HuH-7 (cell line): ENCODE measurements at places on chromosomes 6 and 20.

GRCh38 chr20:62453186-62453808 lies 22.5 kb downstream of the GATA5 start:
- DNase-seq = no peak

DNA sequence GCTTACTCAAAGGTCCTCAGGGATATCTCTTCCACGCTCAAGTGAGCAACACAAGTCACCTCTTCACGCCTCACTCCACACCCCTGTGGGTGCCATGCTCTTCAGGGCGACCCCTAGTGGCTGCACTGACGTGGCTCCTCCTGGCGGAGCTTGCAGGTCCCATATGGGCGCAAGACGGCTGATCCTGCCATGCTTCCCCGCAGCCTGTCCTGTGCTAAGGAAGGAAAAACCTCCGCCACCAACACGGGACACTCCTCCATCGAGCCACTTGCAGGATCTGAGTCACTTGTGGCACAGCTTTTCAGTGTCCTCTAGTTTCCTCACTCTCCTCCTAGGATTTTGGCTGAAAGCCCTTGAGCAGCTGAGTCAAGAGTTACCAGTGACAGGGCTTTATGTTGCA lies 90.7 kb downstream of the KHDC1L start:
- DNase-seq = peak; percentile 79

- no peak for DNase-seq
Measured at GRCh38 chr20:32007787-32008616, 2.2 kb upstream of the CCM2L start.

- no peak for DNase-seq
Measured at GRCh38 chr6:10834823-10835222, 3.5 kb downstream of the MAK start.

- no peak for DNase-seq
Measured at GRCh38 chr20:1165941-1166340, 18.8 kb downstream of the TMEM74B start.

- no peak for DNase-seq
Measured at GRCh38 chr6:45553730-45554344, 176.1 kb upstream of the SUPT3H start.

DNA sequence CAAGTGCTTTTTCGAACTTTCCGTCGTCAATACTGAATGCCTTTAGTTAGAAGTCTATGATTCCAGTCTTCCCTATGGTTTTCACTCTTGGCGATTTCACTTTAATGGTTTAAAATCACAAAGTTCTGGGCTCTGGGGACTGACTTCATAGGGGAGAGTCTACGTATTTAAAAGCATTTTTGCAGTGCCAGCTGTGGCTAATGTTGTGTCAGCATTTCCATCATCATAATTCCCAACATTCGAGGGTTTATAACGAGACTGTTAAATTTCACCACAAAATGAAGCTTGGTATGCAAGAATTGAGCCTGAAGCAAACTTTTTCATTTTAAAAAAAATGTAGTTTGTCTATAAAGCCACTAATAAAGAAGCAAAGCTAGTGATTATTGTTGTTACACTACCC lies 242.7 kb downstream of the SOX4 start:
- DNase-seq = no peak

GRCh38 chr20:48783533-48784272 lies 44.1 kb downstream of the PREX1 start:
- no peak for DNase-seq

DNA sequence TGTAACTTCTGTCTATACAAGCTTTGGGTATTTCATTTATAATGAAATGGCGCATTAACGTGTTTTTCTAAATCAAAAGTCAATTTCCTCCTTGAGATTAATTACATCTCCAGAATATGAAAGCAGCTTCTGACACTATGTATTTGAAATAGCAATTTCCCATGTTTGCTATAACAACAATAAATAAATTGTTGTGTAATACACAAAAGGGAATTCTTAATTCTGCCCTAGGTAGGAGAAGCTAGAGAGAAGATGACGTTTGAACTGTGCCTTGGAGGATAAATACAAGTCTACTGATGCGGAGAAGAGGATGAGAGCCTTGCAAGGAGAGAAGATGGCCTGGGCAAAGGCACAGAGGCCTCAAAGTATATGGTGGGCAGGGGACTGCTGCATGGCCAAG lies 7.6 kb upstream of the HLA-DOA start:
- no peak for DNase-seq

GRCh38 chr6:13450628-13451027 lies 36.8 kb downstream of the GFOD1 start:
- no peak for DNase-seq

- DNase-seq = no peak
Measured at GRCh38 chr20:9214685-9215084, 145.8 kb downstream of the PLCB4 start.

DNA sequence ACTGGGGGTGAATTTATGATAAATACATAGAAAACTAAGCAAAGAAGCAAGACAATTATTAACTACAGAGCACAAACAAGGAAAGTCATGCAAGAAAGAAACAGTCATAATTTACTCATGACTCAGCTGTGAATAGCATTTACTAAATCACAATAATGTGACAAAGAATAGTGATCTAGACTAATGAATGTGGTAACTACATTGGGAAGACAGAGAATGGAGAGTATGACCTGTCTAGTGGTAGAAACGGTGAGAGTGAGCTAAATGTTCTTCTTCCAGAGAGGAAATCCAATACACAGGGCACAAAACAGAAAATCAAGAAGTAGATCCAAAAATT lies 153.5 kb upstream of the DST start:
- no peak for DNase-seq

GRCh38 chr6:33716379-33716778 lies 4.9 kb upstream of the UQCC2 start:
- no peak for DNase-seq

- DNase-seq = peak; percentile 51
Measured at GRCh38 chr6:155248008-155249001, 15.5 kb upstream of the CLDN20 start.

- peak; percentile 15 for DNase-seq
Measured at GRCh38 chr6:701700-702479, 9.0 kb upstream of the EXOC2 start.

DNA sequence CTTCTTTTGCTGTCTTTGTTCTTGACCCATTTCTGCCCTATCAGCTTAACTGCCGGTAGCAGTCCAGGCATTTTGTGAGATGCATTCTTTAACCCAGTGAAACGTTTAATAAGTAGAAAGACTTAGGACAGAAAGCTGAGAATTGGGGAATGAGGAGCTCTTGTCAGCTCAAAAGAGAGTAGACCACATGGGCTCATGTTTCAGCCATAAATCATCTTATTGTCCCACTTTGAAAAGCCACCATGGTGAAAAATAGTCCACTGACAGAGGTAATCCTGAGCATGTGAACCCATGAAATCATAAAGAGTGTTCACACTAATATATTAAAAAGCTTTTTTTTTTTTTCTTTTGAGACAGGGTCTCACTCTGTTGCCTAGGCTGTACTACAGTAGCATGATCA lies 16.3 kb downstream of the ORC3 start:
- DNase-seq = no peak

- no peak for DNase-seq
Measured at GRCh38 chr6:38498805-38499445, 140.8 kb downstream of the BTBD9 start.

- no peak for DNase-seq
Measured at GRCh38 chr6:66210964-66211363, 503.9 kb upstream of the EYS start.

DNA sequence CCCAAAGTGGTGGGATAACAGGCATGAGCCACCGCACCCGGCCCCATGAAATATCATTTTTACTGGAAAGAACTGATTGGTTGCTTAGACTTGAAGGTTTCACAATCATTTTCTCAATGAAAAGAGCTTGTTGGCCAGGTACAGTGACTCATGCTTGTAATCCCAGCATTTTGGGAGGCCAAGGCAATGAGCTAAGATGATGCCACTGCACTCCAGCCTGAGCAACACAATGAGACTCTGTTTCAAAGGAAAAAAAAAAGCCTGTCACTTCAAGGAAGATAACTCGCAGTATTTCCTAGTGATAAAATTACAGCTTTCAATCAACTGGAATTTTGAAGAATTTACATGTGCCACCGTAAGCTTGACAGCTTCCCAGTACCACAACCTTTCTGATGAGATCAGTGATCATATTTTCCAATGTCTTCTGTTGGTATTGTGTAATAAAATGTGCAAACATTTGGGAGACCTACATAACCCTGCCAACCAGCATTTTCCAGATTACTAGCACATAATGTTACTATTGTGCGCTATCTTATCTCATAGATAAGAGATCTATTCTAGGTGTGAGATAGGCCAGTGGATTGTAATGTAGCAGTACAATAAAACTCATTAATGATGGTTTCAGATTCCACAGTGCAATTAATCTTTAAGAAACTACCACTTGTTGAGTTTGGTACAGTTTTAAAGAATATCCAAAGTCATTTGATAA lies 7.2 kb downstream of the PNLDC1 start:
- peak; percentile 78 for DNase-seq

DNA sequence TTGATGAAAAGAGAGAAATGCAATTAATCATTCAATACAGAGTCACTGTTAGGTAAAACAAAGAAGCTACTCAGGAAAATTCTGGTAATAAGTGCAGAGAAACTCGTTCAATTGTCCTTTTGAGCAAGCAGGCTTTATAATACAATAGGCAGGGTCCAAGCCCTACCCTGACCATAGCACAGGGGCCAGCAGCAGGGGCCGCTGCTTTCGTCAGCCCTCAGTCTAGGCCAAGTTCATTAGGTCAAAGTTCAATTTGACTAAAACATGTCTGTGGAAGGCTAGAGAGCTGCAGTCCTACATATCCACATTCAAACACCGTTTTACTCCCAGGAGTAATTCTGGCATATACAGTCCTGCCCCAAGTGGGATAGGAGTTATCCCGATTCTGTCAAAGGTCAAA lies 94.6 kb downstream of the BCAS1 start:
- DNase-seq = no peak

- DNase-seq = no peak
Measured at GRCh38 chr6:146110990-146111389, 82.1 kb downstream of the GRM1 start.

DNA sequence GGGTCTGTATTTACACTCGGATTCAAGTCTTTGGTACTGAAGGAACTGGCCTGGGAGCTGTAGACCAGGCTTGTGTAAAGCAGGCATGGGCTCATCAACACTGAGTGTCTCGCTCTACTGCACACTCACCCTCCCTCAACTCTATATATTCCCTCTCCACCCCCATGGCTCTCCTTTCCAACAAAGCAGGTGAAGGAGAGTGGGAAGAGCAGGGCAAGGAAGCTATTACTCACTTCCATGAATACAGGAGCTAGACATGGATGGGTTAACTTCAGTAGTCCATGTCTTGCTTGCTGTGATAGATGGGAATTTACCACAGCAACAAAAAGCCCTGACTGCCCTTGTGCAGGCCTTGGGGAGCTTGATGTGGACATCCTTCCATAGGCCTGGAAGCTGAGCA lies 20.7 kb upstream of the SLC2A12 start:
- DNase-seq = no peak

- no peak for DNase-seq
Measured at GRCh38 chr6:33974471-33974870, 170.7 kb upstream of the MLN start.

GRCh38 chr6:143429970-143430369 lies 20.5 kb downstream of the ADAT2 start:
- DNase-seq = no peak

- no peak for DNase-seq
Measured at GRCh38 chr20:3775457-3776108, 5.7 kb downstream of the SPEF1 start.

GRCh38 chr6:150799276-150799805 lies 66.2 kb upstream of the MTHFD1L start:
- DNase-seq = no peak

GRCh38 chr20:57439432-57439831 lies 48.2 kb downstream of the RBM38 start:
- DNase-seq = no peak

- no peak for DNase-seq
Measured at GRCh38 chr20:57395111-57395966, 4.1 kb downstream of the RBM38 start.

- DNase-seq = no peak
Measured at GRCh38 chr6:40268614-40269013, 318.6 kb downstream of the LRFN2 start.

- DNase-seq = no peak
Measured at GRCh38 chr20:55632592-55632991, 372.7 kb downstream of the CBLN4 start.

- DNase-seq = no peak
Measured at GRCh38 chr20:59724457-59725366, 120.4 kb downstream of the PHACTR3 start.

GRCh38 chr6:158765499-158766068 lies 53.6 kb downstream of the EZR start:
- DNase-seq = no peak

GRCh38 chr6:138485586-138486248 lies 13.6 kb downstream of the NHSL1 start:
- no peak for DNase-seq

GRCh38 chr6:43454290-43454695 lies 1.1 kb downstream of the DLK2 start:
- no peak for DNase-seq

- DNase-seq = no peak
Measured at GRCh38 chr6:112176175-112176574, 78.2 kb downstream of the LAMA4 start.

DNA sequence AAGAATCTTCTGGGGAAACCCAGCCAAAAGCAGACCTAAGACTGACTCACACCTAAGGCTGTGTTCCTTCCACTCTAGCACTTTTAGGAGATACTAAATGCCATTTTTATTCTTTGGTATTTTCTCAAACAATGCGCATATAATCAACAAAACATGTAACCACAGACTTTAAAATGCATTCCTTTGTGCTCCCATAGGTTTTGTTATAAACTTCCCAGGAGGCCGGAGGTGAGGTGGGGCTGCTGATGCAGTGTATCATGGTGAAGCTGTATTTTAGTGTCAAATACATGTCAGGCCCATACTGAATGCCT lies 155.2 kb downstream of the BTBD3 start:
- no peak for DNase-seq

- DNase-seq = no peak
Measured at GRCh38 chr20:57465486-57465885, 59.5 kb downstream of the CTCFL start.

DNA sequence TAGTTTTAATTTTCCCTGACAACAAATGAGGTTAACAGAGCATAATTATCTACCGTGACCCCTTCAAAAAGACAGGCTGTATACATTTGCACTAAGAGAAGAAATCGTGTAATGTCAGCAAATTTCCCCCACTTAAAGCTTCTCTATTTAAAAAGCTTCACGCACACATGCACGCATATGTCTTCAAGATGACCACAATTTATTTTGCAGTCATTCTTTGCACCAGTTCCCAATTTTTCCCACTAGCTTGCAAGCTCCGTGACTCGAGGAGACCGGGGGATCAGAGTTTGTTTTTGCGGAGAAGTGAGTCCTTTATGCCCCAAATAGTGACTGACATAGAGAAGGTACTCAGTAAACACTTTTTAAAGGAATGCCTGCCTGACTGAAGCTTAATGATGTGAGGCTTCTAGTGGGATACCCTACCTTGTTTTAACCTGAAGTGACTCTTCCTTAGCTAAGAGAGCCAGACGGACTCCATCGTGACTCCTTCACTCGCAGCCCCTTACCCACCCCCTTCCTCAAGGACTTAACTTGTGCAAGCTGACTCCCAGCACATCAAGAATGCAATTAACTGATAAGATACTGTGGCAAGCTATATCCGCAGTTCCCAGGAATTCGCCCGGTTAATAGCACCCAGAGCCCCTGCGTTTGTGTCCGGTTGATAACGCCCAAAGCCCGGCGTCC lies 9.3 kb upstream of the NQO2 start:
- DNase-seq = no peak
